ENCODE measurements at places on chromosomes 5 and 9.

DNA sequence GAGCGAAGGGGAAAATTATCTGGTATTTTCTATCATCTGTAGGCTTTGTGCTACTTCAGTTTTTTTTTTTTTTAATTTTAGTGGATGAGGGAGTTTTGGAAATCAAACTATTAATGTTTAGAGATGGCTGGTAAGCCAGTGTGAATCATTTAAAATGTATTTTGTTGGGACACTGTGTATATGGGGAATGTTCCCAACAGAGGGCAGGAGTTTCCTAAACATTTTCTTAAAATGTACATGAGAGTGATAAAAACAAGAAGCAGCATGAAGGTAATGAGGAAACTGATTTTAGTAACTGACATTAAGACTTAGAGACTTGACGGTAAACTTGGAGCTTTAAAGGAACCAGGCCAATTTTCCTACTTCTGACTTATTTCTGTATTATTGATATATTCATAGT is 68.2 kb upstream of the ITGA2 start:
- no peak for DNase-seq

- no peak for DNase-seq
Observed at GRCh38 chr5:104594850-104595249, 1032.3 kb upstream of the NUDT12 start.

DNA sequence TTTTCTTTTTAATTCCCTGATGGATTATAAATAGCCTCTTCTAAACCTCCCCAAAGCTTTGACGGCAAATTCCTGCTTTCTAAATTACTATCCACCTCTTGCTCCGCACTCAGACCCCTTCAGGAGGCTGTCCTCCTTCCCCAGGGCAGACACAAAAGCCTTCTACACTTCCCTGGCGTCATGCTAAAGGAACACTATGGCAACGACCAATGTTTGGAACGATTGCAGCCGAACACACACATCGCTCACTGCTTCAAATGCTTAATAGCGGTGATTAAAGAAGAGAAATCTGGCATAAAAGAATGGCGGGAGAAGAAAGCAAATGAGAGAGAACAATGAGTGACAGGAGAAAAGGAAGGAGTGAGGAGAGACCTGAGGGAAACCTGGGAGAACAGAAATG is 297.3 kb downstream of the MLLT3 start:
- DNase-seq = no peak

DNA sequence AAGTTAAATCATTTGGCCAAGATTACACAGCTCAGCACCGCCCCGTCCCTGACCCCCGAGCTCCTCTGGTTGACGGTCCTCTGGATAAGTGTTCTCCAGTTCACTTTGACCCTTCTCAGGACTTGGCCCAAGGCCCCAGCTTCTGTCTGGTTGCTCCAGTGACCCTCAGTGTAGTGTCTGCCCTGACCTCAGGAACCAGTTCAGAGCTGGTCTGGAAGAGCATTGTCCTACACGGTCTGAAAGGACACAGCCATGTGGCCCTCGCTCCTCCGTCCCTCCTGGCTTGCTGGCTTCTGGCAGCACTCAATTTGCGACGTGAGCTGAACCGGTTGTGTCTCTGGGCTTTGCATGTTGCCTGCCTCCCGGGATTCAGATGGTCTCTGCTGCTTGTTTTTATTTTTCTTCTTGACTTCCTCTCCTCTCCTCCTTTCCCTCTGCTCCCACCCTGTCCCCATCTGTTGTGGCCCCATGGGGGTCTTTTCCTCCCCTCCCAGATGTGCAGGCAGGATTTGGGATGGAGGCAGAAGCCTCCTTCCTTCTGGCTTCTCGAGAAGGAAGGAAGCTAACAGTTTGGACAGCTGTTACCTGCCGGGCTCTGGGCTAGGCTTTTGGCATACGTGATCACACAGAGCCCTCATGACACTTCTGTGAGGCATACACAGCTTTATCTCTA is 72.0 kb downstream of the PPARGC1B start:
- no peak for DNase-seq

DNA sequence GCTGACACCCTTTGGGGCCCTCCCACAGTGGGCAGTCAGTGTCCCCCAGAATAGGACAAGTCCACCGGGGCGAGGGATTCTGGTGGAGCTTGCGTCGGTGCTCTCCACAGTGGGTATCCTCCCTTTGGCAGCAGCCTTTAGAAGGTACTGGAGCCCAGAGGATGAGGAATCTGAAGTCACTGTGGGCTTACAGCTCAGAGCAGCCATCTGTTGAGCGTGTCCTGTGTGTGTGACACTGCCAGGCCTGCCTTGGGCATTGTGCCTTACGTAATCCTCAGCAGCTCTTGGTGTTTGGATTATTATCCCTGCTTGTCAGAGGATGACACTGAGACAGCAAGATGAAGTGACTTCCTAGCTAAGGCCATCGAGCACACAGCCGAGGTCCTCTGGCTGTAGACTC is 12.6 kb downstream of the URM1 start:
- DNase-seq = no peak

- DNase-seq = no peak
Observed at GRCh38 chr5:93574491-93575305, 6.3 kb downstream of the NR2F1-AS1 start.

- no peak for DNase-seq
Observed at GRCh38 chr9:89926691-89927220, 321.9 kb downstream of the GADD45G start.

DNA sequence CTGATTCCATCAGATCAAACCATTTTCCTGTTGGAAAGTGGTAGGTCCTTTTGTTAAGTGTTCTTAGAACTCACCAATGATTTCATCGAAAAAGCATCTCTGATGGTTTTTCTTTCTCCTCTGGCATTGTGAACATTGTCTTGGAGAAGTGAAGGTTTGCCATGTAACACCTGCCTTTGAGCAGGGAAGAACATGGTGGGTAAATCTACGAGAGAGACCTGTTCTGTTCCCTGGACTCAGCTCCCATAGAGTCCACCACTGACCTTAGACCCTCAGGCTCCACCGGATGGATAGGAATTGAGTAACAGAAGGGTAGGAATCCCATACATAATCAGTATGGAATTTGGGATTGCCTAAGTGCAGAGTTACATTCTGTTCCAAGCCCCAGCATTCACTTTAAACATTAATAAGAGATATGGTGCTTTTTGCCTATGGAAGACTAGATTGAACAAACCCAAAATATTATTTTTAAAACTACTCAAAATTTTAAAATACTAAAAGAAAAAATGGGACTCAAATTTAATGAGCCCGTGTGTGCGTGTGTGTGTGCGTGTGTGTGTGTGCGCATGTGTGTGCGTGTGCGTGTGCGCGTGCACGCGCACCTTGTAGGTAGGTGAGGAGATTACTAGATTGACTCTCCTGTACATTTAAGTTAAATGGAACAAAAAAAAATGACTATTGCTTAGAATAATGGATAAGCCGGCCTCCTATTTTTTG is 92.0 kb downstream of the C9orf152 start:
- no peak for DNase-seq

GRCh38 chr5:158763217-158763616 is 336.5 kb downstream of the EBF1 start:
- DNase-seq = no peak

GRCh38 chr9:2559192-2560152 is 62.1 kb upstream of the VLDLR start:
- DNase-seq = no peak

DNA sequence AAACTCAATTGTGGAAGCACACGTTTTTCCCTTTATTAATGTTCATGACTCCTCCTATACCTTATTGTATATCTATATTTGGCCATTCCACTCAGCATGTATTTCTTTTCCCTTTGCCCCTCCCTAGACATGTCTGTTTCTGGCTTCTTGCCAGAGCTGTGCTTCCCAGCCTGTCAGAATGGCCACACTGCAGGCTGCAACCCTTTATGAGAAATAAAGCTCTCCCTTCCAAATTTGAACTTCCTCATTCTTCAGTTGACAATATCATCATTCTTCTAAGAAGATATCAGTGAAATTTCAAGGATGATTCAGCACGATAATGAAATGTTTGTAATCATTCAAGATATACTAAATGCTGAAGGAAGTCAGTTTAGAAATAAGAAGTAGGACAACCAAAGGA is 107.6 kb upstream of the PRSS3 start:
- no peak for DNase-seq

DNA sequence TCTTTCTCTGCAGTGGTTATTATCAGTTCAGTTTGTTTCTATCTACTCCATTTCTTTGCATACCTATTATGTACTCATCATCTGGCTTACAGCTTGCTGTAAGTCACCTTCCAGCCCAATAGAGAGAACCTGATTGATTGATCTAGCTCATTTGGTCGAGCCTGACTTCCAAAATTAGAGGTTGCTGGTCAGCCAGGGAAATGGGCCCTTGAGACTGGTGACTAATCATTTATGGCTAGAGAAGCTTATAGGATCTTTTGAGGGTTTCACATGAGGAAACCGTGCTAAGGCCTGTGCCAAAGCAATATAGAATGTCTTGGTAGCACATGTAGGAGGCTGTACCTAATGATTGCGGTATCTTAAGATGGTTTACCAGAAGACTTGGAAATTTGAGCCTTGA is 5.8 kb downstream of the SREK1 start:
- no peak for DNase-seq

- no peak for DNase-seq
Observed at GRCh38 chr9:104769655-104770054, 5.7 kb downstream of the NIPSNAP3B start.

DNA sequence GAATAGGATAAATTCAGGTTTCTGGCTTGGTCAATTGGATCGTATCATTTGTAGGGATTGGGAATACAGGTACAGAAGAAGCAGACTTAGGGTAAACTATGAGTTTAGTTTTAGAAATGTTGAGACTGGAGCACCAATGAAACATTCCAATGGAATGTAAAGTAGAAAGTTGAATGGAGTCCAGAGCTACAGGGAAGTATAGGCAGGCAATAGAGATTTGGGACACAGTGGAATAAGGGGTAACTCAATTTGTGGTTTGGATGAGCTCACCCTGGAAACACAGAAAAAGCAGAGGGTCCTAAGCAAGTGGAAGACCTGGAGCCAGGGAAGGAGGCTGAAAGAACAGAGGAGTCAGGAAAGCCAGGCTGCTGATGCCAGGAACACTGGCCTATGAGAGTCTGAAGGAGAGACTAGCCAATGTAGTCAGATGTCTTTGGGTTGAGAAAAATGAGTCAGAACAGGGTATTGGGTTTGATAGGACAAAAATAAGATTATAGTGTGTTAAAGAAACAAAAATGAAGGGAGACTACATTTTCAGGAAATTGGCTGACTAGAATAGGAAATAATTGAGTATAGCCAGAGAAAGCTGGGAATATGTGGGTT is 72.8 kb downstream of the STARD4 start:
- no peak for DNase-seq

DNA sequence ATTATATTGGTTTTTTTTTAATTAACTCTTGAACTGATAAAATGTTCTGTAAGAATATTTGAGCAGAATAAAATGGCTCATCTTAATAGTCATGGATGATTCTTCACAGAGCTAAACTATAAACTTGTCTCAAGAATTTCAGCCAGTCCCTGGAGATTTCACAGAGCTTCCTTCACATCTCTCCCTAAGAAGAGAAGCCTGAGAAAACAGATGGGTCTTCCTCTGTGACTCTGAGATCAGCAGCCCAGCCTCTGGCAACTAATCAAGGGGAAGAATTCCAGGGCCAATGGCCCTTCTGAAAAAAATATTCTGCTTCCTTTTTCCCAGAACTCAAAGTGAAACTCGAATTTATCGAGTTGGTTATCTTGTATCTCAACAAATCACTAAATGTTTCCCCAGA is 122.2 kb upstream of the ITGA1 start:
- DNase-seq = no peak

GRCh38 chr5:178483620-178484019 is 106.6 kb downstream of the COL23A1 start:
- DNase-seq = peak; percentile 28

GRCh38 chr5:171660434-171660833 is 125.2 kb upstream of the SMIM23 start:
- no peak for DNase-seq

DNA sequence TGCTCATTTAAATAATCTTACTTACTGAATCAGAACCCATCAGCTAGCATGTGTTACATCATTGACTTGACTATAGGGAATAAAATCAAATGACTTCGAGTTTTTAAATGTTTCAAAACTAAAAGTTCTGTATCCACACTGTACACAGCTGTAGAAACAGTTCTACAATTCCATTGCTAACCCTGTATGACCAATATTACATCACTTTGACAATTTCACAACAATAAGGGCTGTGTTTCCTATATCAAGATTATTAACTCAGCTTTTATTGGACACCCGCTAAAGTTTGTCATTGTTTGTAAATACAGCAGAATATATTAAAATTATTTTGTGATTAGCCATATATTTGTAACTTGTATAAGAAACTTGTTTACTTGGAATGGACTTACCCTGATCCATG is 540.8 kb downstream of the PRELID2 start:
- DNase-seq = no peak

- no peak for DNase-seq
Observed at GRCh38 chr5:68698025-68698940, 395.5 kb upstream of the SLC30A5 start.

GRCh38 chr9:97309260-97309659 is 1.8 kb downstream of the CCDC180 start:
- DNase-seq = no peak

DNA sequence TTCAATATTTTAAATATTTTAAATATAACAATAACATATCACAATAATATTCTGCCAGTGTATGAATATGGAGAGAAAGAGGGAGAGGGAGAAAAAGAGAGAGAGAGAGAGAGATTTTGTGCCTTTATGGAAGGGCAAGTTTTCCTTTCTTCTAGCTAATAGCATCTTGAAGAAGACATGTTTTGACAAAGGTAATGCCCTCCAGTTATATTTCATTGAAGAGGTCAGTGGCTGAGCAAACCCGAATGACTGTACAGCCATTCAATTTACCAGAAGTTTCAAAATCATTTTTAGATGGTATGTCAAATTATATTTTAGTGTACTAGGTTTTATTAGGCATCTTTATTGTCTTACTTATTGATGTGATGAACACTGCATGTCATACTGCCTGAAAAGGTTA is 139.3 kb downstream of the EMB start:
- no peak for DNase-seq

- no peak for DNase-seq
Observed at GRCh38 chr5:10481241-10481935, 39.7 kb downstream of the ROPN1L start.

GRCh38 chr9:130122456-130122855 is 49.7 kb upstream of the NCS1 start:
- DNase-seq = no peak

DNA sequence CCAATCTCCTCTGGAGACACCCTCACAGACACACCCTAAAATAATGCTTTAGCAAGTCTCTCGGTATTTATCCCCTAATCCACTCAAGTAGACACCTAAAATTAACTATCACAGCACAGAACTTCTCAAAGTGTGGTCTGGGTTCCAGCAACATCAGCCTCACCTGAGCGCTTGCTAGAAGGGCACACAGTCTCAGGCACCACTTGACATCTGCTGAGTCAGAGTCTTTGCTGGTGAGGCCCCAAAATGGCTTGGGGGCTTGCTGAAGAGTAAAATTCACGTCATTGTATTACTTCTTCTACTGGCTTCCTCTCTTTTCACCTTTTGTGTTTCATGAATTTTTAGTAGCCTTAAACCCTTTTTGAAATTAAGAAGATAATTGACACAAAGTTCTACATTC is 9.0 kb downstream of the FOXB2 start:
- no peak for DNase-seq

- peak; percentile 98 for DNase-seq
Observed at GRCh38 chr9:112061152-112061740, 113.9 kb downstream of the SUSD1 start.

Data from kidney capillary endothelial cell (primary cell).